ENCODE measurements at places on chromosomes 16 and 17.

DNA sequence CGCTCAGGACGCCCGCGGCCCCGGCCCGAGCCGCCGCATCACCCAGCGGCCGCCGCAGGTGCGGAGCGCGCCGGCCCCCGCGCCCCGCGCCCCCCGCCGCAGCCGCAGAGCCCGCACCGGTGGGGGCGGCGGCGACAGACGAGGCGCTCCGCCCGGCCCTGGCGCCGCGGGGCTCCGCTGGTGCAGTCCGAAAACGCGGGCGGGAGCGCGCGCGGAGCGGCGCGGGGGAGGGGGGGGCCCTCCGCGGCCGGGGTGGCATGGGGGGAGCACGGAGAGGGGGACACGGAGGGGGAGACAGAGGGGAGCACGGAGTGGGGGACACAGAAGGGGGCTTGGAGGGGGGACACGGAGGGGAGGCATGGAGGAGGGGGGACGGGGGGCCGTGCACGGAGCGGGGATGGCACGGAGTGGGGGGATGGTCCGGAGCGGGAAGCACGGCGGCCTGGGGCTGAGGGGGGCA, at the start of gene AATK:
Gene AATK (minus strand): TSS at position 189 of the 460 bp plus-strand sequence. CDS start 229 bp downstream, outside the sequence.
- ATAC-seq, result no peak

GRCh38 chr16:84508502-84508901, 4.0 kb upstream of the MEAK7 start:
- no peak for ATAC-seq

GRCh38 chr17:76480632-76481031, 13.2 kb downstream of the AANAT start:
- ATAC-seq, result no peak

DNA sequence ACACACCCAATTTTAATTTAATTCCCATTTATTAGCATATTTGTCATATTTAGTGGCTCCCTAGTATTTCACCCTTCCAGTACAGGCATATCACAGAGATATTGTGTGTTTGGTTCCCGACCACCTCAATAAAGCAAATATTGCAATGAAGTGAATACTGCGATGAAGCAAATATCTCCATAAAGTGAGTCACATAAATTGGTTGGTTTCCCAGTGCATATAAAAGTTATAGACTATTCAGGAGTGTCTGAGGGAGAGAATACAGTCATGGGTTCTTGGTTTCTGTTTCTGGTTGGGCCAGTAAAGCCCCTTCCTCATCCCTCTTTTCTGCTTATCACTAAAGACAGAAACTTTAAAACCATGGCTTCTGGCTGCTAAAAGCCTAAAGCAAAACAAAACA, 295.4 kb upstream of the AXIN2 start:
- ATAC-seq, result peak; percentile 69

- no peak for ATAC-seq
Measured at GRCh38 chr16:29154088-29154487, 169.2 kb downstream of the LAT start.

DNA sequence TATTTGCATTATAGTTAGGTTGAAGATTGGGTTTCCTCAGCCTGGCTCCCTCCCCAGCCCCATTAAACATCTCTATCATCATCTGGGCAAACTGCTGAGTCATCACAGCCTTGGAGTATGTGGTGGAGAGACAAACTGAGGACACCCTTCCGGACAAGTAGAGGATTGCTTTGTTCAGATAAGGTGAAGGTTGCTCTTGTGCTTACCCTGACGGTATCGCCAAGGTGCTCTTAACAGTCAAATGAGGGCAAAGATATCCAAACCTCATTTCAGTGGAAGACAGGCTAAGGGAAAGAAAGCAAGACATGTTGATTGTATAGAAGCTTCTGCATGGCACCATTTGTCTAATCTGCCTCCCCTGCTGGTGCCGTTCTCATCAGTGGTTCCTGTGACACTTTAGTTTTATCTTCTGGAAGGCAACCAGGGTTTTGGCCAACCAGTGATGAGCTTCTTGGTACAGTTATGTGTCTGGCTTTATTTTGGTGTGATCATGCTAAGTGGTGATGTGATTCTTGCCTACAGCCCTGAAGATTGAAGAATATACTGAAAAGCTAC, 56.9 kb upstream of the LGALS9 start:
- peak; percentile 24 for ATAC-seq

DNA sequence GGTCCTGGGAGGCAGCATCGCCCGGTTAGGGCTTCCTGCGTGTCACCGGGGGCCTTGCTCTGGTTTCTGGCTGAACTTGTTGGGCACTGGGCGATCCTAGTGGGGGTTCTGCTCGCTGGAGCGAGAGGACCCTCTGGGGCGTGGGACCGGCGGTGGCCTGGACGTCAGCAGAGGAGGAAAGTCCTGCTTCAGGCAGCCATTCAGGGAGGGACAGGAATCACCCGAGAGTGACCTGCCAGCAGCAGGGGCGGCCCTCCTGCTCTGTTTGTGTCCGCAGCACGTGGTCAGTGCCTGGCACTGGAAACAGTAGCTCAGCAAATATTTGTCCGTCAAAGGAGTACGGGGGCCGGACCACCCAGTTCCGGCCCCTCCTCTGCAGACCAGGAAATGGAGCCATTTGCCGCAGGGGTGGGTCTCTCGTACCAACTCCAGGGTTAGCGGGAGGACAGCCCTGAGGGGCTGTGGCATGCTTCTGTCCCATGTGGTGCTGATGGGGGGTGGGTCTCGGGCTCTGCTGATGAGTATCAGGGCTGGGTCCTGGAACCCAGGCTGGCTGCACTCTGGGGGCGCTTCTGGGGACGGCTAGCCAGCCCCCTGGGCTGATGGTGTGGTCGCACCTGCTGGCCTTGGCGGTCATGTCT, 48.3 kb downstream of the BAIAP2 start:
- no peak for ATAC-seq

DNA sequence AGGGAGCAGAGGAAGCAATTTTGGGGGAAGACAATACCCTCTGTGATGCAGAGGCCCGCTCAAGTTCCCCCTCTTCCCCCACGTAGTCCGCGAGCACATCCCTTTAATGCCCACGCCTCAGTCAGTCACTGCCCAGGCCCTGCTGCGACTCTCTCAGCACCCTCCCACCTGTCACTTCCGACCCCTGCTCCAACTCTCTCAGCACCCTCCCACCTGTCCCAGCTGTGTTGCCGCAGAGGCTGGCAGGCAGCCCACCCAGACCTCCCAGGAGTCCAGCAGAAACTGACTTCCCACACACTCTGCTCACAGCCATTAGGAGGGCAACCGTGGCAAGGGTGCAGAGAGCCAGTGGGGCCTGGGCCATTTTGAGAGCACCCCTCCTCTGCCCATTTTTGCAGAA, 92.7 kb downstream of the WSCD1 start:
- ATAC-seq, result no peak

- no peak for ATAC-seq
Measured at GRCh38 chr17:17391668-17392370, 85.0 kb upstream of the MED9 start.

DNA sequence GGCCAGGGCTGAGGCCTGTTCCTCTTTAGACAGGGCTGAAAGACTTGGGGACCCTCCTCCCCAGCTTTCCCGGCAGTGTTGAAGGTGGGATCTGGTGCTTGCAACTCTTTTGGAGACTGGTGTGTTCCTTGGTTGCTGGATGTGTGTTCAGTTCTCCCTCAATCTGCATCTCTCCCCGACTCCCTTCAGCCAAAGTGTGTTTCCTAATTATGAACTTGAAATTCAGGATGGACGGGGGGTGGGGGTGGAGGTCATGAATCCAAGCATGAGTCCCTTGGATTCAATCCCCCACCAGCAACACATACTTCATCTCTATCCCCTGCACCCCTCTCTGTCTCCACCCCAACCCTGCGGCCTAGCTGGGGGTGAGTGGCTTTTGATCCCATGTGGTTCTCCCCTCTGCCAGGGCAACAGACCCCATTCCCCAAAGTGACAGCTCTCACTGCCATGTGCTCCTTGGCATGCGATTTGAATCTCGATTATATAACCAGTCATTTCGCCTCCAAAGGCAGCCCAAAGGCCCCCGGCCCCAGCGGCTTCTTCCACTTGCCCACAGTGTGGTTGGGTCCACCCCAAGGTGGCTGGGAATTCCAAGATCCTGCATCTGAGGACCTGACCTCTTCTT, 1.3 kb downstream of the ARHGAP23 start:
- ATAC-seq, result no peak

- no peak for ATAC-seq
Measured at GRCh38 chr17:74924250-74924948, at the start of gene OTOP2. Gene OTOP2 (plus strand): TSS chr17:74924273. CDS start chr17:74924633, 360 bp downstream.

DNA sequence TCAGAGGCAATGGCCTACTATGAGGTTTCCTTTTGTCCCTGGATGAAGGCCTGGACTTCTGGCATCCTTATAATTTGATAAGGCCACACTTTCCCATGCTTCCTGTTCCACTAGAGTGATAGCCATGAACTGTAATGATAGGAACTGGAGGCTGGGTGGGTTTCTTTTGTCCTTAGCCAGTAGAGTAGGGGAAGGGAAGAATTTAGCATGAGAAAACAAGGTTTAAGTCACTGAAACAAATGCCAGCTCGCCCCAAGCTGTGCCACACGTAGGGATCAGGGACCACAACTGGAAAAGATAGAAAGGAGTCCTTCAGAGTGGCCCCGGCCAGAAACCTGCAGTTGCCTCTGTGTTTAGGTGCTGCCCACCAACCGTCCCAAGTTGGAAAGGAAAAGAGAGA, 80.9 kb upstream of the C17orf78 start:
- no peak for ATAC-seq

GRCh38 chr17:82678265-82678891, 20.1 kb downstream of the RAB40B start:
- ATAC-seq, result no peak

DNA sequence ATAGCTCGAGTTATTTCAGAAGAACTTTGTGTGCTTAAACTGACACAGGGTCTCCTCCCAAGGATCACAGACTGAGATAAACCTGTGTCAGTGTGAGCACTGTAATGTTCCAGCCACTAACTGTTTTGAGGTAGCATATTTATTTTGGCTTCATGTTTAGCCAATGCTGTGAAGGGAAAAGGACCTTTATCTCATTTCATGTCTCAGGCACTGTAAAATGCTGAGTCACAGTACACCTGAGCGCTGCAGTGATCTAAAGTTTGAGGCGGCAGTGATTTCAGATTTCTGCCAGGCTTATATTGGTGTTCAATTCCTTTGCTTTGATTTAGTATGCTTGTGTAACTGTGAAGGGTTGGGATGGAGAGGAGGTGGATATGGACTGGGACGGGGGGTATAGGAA, 3.1 kb upstream of the DNAJA2 start:
- ATAC-seq, result no peak

DNA sequence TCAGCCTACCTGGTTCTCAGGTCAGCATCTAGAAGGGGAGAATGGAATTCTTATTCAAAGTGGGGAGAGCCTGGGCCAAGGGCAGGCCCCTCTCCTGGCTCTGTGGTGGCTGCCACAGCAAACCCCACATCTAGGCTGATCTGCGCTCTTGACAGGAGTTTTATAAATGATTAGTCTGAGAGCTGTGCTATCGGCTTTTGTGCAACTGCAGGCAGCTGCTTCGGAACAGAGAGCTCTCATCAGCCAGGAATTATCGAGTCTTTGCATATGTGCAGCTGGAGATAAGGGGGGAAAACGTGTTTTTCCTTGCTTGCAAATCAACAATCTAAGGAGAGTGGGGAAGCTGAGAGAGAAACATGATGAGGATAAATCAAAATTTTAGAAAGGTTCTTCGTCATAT, 91.7 kb downstream of the HS3ST3A1 start:
- peak; percentile 51 for ATAC-seq

DNA sequence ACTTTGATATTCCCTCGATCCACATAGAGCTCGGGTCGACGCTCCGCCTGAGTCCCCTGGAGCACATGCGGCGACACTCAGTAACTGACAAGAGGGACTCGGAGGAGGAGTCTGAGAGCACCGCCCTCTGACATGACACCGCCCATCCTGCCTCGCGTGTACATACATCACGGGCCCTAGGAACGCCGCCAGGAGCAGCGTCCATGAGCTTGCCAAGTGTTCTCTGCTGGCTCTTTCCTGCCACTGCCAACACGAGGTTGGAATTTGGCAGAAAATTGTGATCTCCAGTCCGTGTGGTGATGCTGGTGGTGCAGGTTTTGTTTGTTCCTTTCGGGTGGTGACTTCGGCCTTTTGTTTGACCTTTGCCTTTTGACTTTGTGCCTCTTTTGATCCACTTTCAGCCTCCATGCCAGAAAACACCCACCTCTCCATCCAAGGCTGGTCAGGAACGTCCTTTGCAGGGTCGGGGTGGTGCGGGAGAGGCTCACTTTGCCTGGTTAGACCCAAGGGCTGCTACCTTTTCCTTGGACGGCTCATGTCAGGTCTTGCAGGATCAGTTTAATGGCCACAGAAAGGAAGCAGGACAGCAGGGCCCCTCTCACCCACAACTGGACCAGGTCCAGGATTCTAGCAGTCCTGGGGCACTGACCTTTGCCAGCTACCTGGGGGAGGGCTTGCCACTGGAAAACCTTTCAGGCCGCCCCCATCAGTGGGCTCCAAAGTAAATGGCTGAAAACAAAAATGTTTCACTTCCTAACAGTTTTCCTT, 27.6 kb downstream of the ELAC2 start:
- ATAC-seq, result no peak

GRCh38 chr17:51346218-51346982, 86.1 kb downstream of the UTP18 start:
- ATAC-seq, result no peak

GRCh38 chr16:71524566-71525553, 1.4 kb upstream of the CHST4 start:
- ATAC-seq, result no peak

- no peak for ATAC-seq
Measured at GRCh38 chr16:55282441-55282840, 41.6 kb upstream of the IRX6 start.

DNA sequence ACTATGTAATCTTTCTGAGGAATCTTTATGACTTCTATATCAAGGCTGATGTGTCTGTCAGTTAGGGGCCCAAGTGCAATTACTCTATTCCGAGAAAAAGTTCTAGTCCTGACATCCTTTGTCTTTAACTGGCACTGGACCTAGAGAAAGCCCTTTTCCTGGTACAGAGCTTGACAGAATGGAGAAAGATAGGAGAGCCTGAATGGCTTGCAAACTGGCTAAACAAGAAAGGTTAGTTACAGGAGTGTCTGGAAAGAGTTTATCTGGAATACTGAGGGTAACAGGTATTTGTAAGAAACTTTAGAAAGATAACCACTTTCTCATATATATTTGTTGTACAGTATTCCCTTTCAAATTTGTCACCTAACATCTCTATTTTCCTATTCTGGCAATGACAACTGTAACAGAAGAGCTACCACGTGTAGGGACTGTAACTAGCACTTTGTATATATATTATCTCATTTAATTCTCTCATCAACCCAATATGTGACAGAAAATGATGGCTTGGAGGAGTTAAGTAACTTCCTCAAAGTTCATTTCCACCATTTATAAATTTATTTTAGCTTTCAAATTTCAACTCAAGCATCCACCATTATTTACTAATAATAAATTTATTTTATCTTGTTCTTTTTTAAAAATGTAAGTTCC, 97.4 kb upstream of the C17orf78 start:
- no peak for ATAC-seq

GRCh38 chr17:66190738-66191592, 968 bp downstream of the CEP112 start:
- ATAC-seq, result peak; percentile 75

GRCh38 chr16:23156946-23157460, 7.8 kb upstream of the USP31 start:
- no peak for ATAC-seq

- no peak for ATAC-seq
Measured at GRCh38 chr17:36842963-36843558, 94.2 kb upstream of the LHX1 start.

- no peak for ATAC-seq
Measured at GRCh38 chr16:11139326-11140097, 116.5 kb downstream of the SOCS1 start.

GRCh38 chr16:53895433-53895832, 191.5 kb downstream of the FTO start:
- ATAC-seq, result no peak

All from SK-N-SH treated with all-trans-retinoic acid at 6 μM for 48 hours (cell line).